ENCODE measurements at places on chromosomes 3 and 15.

GRCh38 chr3:63912768-63913588, 795 bp upstream of the SCAANT1 start:
- peak; percentile 23 for DNase-seq

DNA sequence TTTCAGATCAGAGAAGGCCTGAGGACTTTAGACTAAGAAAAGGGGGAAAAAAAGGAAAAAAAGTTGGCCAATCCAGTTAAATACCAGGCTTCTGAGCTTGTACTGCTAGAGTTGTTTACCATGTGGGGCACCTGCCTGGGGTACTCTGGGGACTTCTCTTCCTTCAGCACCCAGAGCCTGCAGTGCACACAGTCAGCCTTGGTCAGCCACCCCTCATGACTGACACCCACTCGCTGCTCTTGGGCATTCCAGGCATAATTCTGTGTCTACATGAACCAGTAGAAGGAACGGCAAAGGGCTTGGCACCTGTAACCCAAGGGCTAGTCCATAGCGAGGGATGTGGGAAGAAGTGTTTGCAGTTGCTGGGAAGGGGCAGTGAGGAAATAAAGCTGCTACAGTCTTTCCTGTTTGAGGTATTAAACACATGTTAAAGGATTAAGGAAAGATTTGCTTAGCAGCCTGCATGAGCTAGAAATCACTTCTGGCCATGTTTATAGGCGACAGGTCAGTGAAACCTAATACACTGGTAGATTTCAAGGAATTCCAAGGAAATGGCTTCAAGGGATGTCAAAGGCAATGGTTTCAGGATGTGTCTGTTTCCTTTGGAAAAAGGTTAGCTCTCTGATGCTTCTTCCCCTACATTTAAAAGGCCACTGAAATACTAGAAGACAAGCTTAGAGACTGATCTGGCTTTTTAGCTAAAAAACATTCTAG, 232.5 kb downstream of the CHST2 start:
- no peak for DNase-seq

- DNase-seq, result no peak
Measured at GRCh38 chr3:135982922-135983581, 17.5 kb downstream of the PPP2R3A start.

DNA sequence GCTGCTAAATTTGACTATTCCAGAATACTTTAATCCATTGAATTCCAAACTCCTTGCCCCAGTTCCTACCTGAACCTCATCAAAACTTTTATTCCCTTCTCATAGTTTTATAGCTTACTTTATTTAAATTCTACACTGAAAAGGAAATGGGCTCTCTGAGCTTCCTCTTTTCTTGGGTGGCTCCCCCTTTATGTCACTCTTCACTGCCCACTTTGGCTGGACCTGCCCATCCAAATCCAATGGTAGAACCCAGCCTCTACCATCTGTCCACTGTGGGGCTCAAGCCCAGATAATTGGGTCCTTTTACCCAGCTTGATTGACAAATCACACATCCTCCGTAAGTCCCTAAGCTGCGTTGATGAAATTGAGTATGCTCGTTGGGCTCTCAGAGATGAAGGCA, 216.5 kb downstream of the BBX start:
- no peak for DNase-seq

DNA sequence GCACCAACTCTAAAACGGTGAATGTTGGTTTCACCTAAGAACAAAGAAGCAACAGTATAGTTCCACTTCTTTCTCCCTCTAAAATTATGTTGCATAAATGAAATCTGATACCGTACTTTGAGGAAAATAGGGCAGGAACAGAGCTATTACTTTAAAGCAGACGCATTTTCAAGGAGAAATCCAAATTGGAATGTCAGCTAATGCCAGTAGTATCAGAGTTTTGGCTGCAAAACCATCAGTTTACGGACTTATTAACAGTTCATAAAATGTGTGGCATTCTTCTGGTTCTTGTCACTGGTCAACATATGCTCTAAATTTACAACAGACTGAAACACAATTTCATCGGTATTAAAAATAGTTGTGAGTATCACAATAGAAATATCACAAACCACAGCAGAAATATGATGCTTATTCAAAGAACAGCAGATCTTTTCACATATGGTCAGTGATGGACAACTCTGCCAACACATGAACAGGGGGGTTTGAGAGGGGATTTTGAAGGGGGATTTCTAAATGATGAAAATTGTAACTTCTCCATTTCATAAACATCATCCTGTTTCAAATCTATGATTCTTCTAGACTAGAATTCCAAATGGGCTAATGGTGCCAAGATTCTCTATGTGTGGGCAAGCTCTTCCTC, 38.7 kb upstream of the ROBO2 start:
- DNase-seq, result no peak

GRCh38 chr3:60304112-60304511, 947.1 kb downstream of the FHIT start:
- DNase-seq, result no peak

DNA sequence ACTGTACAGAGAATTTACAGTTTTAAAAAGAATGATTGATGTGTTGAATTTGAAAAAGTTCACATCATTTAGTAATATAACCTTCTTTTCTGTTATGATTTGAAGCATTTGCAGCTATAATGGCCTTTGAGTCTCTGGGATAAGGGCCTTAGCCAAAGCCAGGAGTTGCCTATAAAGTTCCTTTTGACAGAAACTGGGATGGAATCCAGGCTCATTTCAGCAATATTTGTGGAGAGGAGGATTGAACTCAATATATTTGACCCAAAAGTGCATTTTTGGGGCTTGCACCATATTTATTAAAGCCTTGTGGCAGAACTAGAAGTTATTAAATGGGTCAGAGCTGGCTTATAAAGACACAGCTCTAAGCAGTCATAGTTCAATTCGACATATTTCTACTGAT, 348.7 kb upstream of the EPHA3 start:
- DNase-seq, result no peak

- no peak for DNase-seq
Measured at GRCh38 chr3:24305795-24306467, 188.7 kb downstream of the THRB start.

DNA sequence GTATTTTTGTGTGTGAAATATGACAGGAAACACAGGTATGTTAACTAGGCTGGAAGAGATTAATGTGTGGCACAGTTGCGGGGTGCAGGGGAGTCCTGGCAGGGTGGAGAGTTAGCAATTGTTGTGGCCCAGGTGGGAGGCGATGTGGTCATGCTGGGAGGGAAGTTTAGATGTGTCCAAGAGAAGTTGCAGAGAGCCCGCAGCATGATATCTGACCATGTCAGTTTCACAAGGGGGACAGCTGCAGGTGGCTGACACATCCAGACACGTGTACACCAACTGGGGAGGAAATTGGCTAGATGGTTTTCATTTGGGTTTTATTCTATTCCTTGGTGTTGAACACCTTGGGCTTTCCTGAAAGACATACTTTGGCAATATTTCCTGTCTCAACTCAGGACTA, 172.8 kb upstream of the RGMA start:
- DNase-seq, result no peak

GRCh38 chr3:166526881-166527280, 689.7 kb upstream of the BCHE start:
- DNase-seq, result no peak

DNA sequence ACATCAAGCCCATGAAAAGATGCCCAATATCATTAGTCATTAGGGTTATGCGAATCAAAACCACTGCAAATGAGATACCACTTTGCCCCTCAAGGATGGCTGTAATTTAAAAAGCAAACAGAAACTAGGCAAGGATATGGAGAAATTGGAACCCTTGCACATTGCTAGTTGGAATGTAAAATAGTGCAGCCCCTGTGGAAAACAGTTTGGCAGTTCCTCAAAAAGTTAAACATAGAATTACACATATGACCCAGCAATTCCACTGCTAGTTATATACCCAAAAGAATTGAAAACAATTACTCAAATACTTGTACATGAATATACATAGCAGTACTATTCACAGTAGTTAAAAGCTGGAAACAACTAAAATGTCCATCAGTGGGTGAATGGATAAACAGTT, 186.8 kb upstream of the CGNL1 start:
- no peak for DNase-seq

GRCh38 chr15:85772668-85773067, 22.1 kb downstream of the KLHL25 start:
- no peak for DNase-seq

GRCh38 chr3:30982416-30983075, 88.1 kb upstream of the GADL1 start:
- no peak for DNase-seq

DNA sequence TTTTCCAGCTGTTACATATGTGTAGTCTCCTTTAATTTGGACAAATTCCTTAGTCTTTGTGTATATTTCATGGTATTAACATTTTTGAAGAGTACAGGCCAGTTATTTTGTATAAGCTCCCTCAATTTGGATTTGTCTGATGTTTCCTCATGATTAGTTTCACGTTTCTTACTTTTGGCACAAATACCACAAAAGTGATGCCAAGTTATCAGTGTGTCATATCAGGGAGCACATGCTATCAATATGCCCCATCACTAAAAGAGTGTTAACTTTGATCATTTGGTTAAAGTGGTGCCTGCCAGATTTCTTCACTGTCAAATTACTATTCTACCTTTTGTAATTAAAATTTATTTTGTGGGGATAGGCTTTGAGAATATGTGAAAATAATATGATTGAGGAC, 14.6 kb downstream of the PCNP start:
- no peak for DNase-seq

GRCh38 chr3:66452303-66453011, 48.4 kb downstream of the LRIG1 start:
- DNase-seq, result no peak

DNA sequence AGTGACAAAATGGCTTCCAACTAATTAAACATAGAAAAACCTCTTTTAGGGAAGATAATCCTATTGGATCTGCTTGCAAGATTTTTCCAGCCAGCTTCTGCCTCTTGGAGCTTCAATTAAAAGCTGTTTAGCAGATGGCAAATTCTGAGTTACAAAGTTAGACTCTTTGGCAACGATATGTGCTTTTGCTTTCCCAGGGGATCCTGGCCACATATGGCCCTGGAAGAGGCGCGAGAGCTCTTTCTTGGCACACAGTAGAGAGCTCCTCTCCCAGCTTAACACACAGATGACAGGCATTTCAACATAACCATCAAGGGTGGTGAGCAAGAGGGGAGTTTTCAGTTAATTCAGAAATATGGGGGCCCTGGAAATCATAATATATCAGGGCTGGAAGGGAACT, 41.6 kb upstream of the GALNT15 start:
- no peak for DNase-seq

DNA sequence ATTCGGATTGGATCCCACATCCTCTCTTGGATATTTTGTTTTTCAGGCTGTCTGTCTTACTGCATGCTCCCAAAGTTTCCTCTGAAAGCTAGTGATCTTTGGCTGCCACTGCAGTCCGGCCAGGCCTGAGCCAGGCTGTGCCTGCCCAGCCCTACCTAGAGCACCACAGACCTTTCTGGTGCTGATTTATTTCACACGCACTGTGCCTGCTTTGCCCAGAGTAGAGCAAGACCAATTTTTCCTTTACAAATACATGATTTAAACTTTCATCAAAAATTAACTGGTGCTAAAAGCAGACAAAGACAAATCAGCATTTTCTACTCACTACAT, 28.0 kb upstream of the NDUFB4 start:
- no peak for DNase-seq

- DNase-seq, result no peak
Measured at GRCh38 chr3:155465664-155466063, 172.2 kb upstream of the STRIT1 start.

GRCh38 chr3:113634782-113635474, 61.5 kb downstream of the USF3 start:
- no peak for DNase-seq

- DNase-seq, result no peak
Measured at GRCh38 chr15:74696808-74697207, 984 bp upstream of the EDC3 start.

GRCh38 chr3:134552784-134553183, 66.9 kb downstream of the CEP63 start:
- no peak for DNase-seq

GRCh38 chr3:126515066-126515706, 2.4 kb downstream of the UROC1 start:
- no peak for DNase-seq

- DNase-seq, result no peak
Measured at GRCh38 chr15:25431836-25432561, 6.8 kb downstream of the UBE3A start.

DNA sequence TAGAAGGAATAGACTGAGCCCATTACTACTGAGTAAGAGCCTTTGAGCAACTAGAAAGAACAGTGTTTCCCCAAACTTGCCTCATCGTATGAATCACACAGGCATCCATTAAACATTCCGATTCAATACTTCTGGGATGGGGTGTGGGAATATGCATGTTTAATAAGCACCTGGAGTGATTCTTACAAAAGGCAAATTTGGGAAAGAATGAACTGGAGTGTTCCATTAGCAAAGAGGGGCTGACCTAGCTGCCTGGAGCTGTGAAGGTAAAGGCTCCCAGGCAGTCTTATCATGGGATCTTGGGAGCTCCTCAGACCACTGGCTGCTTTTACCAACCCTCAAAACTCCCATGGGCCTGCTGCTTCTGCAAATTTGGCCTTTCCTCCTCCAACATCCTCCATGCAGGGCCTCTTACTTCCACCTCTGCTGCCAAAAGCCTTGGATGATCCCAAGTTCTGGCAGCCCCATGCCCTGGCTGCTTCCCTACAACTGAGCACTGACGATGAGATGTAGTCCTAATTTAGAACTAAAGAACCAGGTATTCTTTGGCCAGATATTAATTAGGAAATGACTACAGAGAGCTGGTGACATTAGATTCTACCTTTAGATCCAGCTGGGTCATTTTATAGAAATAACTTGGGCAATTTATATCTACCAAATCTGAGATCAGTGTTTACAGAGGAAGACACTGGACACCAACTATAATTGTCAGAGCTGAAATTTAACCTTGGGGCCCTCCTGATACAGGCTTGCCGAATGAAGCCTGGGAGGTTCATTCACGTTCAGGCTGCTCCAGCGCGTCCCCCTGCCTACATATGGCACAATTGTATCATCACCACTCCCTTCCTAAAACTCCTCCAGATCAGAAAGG, 11.2 kb upstream of the HOMER2 start:
- no peak for DNase-seq
